ENCODE measurements at places on chromosomes 6 and 20.

DNA sequence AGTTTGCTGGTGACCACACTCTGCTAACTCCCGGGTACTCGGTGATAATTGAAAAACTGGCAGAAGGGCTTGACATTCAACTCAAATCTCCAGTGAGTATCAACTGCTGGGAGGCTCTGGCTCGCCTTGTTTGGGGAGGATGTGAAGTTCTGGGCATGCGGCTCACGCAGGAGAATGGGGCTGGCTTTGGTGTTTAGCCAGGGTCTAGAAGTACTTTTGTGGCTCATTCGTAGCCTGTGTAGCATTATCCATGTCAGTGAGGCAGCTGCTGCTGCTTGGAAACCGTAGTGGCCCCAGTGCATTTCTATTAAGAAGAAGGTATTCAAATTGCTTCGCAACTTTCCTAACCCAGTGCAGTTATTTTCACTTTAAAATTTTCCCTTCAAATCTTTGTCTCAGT is 52.2 kb downstream of the KDM1B start:
- DNase-seq = no peak

- DNase-seq = no peak
These were observed 74.8 kb downstream of the IYD start for GRCh38 chr6:150443621-150444020.

- DNase-seq = no peak
These were observed 74.9 kb upstream of the UST start for GRCh38 chr6:148671952-148672351.

DNA sequence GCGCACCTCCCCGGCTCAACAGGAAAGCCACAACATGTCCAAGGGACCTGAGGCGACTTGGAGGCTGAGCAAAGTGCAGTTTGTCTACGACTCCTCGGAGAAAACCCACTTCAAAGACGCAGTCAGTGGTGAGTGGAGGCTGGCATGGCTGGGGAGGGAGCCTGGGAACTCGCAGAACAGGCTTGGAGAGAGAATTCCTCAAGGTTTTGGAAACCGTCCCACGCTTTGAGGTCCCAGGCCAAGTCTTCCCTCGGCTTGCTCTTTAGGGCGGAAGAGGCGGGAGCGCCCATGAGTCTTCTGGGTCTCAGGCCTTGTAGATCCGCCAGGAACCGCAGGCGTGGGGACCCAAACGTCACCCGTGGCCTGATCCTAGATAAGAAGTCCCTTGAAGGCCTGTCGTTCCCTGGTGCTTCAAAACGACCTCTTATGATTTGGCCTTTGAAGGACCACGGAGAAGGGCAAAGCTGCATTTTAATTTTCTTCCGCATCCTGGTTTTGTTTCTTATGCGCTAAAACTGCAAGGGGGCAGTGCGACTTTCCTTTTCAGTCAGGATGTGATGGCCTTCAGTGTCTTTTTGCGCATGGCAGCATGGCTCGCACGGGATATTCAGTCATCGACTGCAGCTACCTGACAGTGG is 2.0 kb downstream of the LAMP5 start:
- DNase-seq = no peak

- DNase-seq = no peak
These were observed 39.4 kb upstream of the EEF1A1 start for GRCh38 chr6:73560182-73560732.

DNA sequence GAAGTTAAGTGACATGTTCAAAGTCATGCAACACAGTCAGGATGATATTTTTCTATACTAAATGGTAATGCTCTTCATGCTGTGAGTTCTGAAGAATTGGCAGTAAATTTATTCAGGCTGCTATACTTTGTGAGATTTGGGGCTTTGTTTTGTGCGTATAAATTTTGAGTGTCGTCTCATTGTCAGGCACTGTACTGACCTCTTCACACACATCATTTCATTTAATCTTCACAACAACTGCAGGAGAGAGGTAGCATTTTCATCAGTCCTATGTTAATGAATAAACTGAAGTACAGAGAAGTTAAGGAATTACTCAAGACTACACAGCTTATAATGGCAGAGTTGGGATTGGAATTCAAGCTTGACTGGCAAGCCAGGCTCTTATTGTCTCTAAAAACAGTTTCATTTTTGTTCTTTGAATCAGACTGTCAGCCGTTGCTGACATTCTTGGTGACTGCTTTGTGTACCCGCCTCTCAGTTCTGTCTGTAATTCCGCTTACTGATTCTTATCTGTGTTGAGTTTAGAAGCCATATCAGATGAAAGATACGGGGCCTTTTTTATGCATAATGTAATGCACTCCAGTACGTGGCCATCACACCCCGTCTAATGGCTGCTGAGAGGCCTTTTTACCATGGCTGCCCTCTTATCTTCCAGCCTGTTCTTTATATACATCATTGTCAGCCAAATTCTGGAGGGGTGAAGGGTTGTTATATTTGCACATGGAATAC is 274.9 kb downstream of the UTRN start:
- no peak for DNase-seq

- DNase-seq = no peak
These were observed at the start of gene EYS for GRCh38 chr6:65707126-65707826. Gene EYS (minus strand): TSS chr6:65707226. CDS start chr6:65495410, 211,816 bp downstream.

- no peak for DNase-seq
These were observed 35.1 kb upstream of the PRELID3B start for GRCh38 chr20:59077705-59078104.

GRCh38 chr6:161369339-161369738 is 95.5 kb upstream of the AGPAT4 start:
- no peak for DNase-seq

GRCh38 chr6:168865-169455 is 123.3 kb upstream of the DUSP22 start:
- no peak for DNase-seq

- no peak for DNase-seq
These were observed 136.3 kb downstream of the CFAP61 start for GRCh38 chr20:20188647-20189046.

GRCh38 chr20:34377072-34377847 is 14.2 kb downstream of the ITCH start:
- no peak for DNase-seq

GRCh38 chr6:156191895-156192294 is 585.3 kb upstream of the ARID1B start:
- no peak for DNase-seq

DNA sequence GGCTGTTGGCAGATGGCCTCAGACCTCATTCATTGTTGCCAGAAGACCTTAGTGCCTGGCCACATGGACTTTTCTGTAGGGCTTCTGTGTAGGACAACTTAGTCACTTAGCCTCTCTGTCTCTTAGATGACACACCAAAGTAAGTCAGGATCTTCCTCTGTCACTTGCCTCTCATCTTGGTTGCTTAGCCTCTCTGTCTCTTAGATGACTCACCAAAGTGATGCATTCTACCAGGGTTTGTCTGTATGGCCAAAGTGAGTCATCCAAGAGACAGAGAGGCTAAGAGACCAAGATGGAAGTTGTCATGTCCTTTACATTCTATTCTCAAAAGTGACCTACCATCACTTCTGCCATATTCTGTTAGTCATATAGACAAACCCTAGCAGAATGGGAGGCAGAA is 255.9 kb upstream of the DEFB112 start:
- no peak for DNase-seq

GRCh38 chr20:19996917-19997316 is 20.2 kb upstream of the NAA20 start:
- DNase-seq = no peak

- DNase-seq = no peak
These were observed 118.7 kb upstream of the SLC22A16 start for GRCh38 chr6:110595112-110595511.

- no peak for DNase-seq
These were observed 25.3 kb upstream of the CTAGE9 start for GRCh38 chr6:131736003-131736596.

DNA sequence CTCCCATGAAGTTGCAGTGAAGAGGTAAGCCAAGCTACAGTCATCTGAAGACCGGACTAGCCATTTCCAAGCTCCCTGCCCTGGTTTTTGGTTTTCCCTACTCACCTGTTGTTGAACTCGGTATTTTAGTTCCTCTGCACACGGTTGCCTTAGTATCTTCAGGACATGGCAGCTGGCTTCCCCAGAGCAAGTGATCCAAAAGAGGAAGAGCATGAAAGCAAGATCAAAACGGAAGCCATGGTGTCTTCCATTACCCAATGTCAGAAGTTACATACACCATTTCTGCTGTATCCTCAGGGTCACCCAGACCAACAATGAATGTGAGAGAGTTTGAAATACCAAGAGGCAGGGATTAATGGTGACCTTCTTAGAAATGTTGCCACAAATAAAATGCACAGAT is 276.6 kb upstream of the CNR1 start:
- no peak for DNase-seq

- no peak for DNase-seq
These were observed 43.3 kb downstream of the ATRN start for GRCh38 chr20:3514012-3514642.

GRCh38 chr6:72643214-72643613 is 21.4 kb downstream of the KCNQ5 start:
- no peak for DNase-seq

GRCh38 chr6:3749977-3750316 is 1.6 kb downstream of the PXDC1 start:
- no peak for DNase-seq

DNA sequence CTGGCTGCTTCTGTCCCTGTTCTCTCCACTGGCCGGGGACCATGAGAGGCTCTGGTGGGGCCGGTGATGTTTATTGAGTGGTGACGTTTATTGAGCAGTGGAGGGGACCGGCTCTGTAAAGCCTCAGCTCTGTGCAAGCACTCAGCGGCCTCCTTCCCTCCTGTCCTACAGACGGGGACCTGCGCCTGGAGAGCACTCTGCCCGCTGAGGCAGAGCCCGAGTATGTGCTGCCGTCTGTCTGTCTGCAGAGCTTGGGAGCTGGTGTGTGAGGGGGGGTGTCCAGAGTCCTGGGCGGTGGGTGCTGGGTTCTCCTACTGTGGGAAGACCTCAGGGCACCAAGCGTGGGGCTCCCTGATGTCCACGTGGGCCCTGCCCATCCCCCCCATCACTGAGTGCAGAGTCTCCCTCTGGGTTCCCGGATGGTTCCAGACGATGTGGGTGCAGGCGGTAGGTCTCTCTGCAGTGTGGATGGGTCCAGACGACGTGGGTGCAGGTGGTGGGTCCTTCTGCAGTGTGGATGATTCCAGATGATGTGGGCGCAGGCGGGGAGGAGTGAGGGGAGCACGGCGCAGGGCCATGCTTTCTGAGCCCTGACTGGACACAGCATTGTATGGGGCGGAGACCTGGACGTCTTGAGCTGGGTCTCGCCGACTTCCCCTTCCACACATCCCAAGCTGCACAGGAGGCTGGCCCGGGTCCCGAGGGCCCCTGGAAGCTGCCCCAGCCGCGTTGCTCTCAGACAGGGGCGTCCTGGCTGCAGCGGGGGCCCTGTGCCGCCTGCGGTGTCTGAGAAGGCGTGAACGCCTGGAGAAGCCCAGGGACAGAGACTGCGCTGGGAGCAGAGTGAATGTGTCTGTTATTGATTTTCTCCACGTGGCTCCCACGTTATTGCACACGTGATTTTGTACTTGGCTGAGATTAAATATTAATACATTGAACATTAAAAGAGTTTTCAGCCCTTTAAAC is 14.9 kb upstream of the BHLHE23 start:
- DNase-seq = no peak

GRCh38 chr6:92770540-92770939 is 648.8 kb downstream of the EPHA7 start:
- DNase-seq = no peak

DNA sequence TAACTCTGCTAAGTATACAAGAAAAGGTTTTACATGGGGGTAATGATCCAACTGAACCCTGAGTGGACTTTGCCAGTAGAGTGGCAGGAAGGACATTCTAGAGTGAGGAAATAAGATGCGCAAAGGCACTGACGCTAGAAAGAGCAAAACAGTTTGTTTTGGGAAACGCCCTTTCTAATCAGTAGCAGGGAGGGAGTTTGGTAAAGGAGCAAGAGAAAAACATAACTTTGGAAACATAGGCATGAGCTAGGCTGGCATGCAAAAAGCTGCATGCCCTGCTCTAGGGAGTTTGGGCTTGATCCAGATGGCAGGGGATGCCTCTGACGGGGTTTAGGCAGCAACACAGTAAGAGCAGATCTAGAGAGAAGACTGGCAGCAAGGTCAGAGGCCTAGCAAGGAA is 135.2 kb downstream of the DST start:
- no peak for DNase-seq

- no peak for DNase-seq
These were observed 200.9 kb downstream of the BACH2 start for GRCh38 chr6:90095788-90096187.

DNA sequence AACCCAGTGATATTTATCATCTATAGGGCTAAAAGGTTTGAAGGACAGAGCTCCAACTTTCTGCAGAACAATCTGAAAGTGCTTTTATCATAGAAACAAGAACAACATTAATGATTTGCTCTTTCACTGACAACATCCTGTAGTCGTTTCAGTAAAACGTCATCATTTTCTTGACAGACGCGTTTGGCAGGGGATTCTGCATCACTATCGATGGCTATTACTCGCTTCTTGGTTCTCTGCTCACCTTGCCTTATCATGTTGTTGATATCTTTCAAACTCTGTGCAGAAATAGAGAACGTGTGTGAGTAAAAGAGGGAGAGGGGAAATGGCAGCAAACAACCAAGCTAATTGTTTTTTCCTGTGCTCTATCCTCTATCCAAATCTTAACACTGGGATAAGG is 47.1 kb upstream of the SAMHD1 start:
- no peak for DNase-seq

All from NCI-H1048 (cell line).